ENCODE measurements at places on chromosomes 6 and 20. TPM values are rescaled to one million over a fixed set of nuclear protein-coding genes. Genes with fewer than 3 reads are reported as not detected.

The CLPSL1 gene
- total RNA-seq = not detected

The HINT3 gene
- 9.9 TPM for total RNA-seq

The ZDHHC14 gene
- 17.1 TPM for total RNA-seq

GRCh38 chr6:117615750-117616390 is 13.6 kb upstream of the GOPC start:
- no peaks in the 10 kb centered on the region for H3K36me3 ChIP-seq
- DNase-seq = no peak
- H3K4me3 ChIP-seq = no peak overlapping the region
- H3K27ac ChIP-seq = no peak overlapping the region

The MTO1 gene
- total RNA-seq = 29.9 TPM

The MOG gene
- total RNA-seq = not detected

DNA sequence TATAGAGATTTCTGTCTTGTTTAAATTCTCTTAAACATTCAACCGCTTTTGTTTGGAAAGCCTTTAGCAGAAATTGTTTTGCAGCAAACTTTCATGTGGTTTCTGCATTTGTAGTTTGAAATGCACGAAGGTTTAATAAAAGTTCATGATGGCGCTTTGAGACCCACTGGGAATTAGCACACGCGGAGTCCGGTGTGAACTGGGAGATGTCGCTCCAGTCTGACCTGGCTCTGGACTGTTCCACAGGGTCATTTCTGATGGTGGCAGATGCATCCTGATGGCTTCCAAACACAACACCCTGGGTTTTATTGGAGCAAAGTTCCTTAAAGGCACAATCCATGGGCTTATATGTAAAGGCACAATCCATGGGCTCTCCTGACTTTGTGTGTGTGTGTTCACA is 78.1 kb upstream of the MTHFD1L start:
- H3K4me1 ChIP-seq = no peaks in the 10 kb centered on the region
- no peak overlapping the region for H3K27ac ChIP-seq
- H3K4me3 ChIP-seq = no peak overlapping the region
- DNase-seq = no peak
- no peaks in the 10 kb centered on the region for H3K27me3 ChIP-seq

DNA sequence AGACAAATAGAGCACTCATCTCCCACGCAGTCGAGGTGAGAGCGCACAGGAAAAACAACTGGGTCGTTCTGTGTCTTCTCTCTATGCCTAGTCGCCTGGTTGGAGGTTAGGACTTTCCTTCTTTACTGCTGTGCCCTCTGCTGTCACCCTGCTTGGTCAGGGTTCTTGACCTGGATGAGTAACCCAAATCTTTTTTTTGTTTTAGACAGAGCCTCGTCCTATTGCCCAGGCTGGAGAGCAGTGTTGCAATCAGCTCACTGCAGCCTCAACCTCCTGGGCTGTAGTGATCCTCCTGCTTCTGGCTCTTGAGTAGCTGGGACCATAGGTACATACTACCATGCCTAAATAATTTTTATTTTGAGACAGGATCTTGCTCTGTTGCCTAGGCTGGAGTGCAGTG is 24.5 kb downstream of the PRPF6 start:
- peaks cover 98% of the 10 kb centered on the region for H3K36me3 ChIP-seq
- DNase-seq = no peak
- no peak overlapping the region for H3K4me3 ChIP-seq
- H3K27me3 ChIP-seq = no peaks in the 10 kb centered on the region
- H3K27ac ChIP-seq = no peak overlapping the region

- H3K36me3 ChIP-seq = no peaks in the 10 kb centered on the region
- DNase-seq = no peak
- no peaks in the 10 kb centered on the region for H3K4me1 ChIP-seq
- H3K4me3 ChIP-seq = no peak overlapping the region
- H3K27ac ChIP-seq = no peak overlapping the region
- no peaks in the 10 kb centered on the region for H3K27me3 ChIP-seq
These were observed 188.1 kb upstream of the CEP162 start for GRCh38 chr6:84415517-84415916.

- no peak for DNase-seq
- H3K4me1 ChIP-seq = no peaks in the 10 kb centered on the region
- no peaks in the 10 kb centered on the region for H3K27me3 ChIP-seq
- no peaks in the 10 kb centered on the region for H3K36me3 ChIP-seq
These were observed at the start of gene GTSF1L for GRCh38 chr20:43726811-43727338. Gene GTSF1L (minus strand): TSS chr20:43727002. CDS start chr20:43726694, 308 bp downstream.

- H3K4me3 ChIP-seq = no peak overlapping the region
- H3K4me1 ChIP-seq = no peaks in the 10 kb centered on the region
- H3K27ac ChIP-seq = no peak overlapping the region
- no peaks in the 10 kb centered on the region for H3K36me3 ChIP-seq
These were observed 80.3 kb upstream of the CNKSR3 start for GRCh38 chr6:154590756-154591155.

The SLC17A2 gene
- total RNA-seq = not detected

The CEP85L gene
- total RNA-seq = 56.6 TPM

DNA sequence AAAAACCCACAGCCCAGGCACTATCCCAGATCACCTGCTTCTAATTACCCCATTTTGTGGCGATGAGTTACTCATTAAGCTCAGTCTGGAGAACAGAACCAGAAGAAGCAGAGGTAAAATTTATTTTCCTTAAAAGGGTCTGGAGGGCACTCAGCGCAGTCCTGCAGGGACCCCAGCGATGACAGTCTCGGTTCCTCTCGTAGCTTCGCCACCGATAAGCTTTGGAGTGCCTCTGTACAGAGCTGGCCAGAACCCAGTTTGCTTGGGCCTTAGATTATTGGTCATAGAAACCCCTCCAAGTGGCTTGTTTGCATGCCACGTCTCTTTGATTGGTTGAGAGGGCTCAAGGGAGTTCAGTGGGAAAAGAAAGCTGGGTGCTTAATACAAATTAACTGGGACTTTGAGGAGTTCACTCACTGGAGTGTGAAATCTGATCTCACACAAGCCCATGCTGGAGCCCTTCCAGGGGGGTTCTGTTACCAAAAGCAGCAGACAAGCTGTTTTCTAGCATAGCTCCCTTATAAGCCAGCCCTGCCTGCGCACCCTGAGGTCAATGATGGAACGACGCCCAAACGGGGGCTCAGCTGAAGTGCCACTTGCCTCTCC is 158.5 kb upstream of the ARID1B start:
- no peak for DNase-seq
- no peak overlapping the region for H3K27ac ChIP-seq
- H3K4me1 ChIP-seq = peaks cover 9% of the 10 kb centered on the region
- H3K4me3 ChIP-seq = no peak overlapping the region
- H3K36me3 ChIP-seq = no peaks in the 10 kb centered on the region

GRCh38 chr6:63923139-63923739 is 287.6 kb downstream of the PHF3 start:
- H3K4me1 ChIP-seq = peaks cover 11% of the 10 kb centered on the region
- DNase-seq = no peak
- H3K27ac ChIP-seq = no peak overlapping the region
- H3K27me3 ChIP-seq = no peaks in the 10 kb centered on the region
- H3K4me3 ChIP-seq = no peak overlapping the region

- H3K4me1 ChIP-seq = no peaks in the 10 kb centered on the region
- no peak for DNase-seq
- no peaks in the 10 kb centered on the region for H3K27me3 ChIP-seq
- H3K27ac ChIP-seq = no peak overlapping the region
- no peak overlapping the region for H3K4me3 ChIP-seq
- H3K36me3 ChIP-seq = no peaks in the 10 kb centered on the region
These were observed 98.9 kb downstream of the HDGFL1 start for GRCh38 chr6:22668307-22668706.

GRCh38 chr20:57445298-57445697 is 54.1 kb downstream of the RBM38 start:
- H3K27me3 ChIP-seq = no peaks in the 10 kb centered on the region
- no peak overlapping the region for H3K4me3 ChIP-seq
- no peak for DNase-seq
- H3K4me1 ChIP-seq = peaks cover 21% of the 10 kb centered on the region
- H3K27ac ChIP-seq = peak overlapping the region; percentile 80
- no peaks in the 10 kb centered on the region for H3K36me3 ChIP-seq

The CALHM4 gene
- total RNA-seq = not detected

The DLL1 gene
- 5.8 TPM for total RNA-seq

DNA sequence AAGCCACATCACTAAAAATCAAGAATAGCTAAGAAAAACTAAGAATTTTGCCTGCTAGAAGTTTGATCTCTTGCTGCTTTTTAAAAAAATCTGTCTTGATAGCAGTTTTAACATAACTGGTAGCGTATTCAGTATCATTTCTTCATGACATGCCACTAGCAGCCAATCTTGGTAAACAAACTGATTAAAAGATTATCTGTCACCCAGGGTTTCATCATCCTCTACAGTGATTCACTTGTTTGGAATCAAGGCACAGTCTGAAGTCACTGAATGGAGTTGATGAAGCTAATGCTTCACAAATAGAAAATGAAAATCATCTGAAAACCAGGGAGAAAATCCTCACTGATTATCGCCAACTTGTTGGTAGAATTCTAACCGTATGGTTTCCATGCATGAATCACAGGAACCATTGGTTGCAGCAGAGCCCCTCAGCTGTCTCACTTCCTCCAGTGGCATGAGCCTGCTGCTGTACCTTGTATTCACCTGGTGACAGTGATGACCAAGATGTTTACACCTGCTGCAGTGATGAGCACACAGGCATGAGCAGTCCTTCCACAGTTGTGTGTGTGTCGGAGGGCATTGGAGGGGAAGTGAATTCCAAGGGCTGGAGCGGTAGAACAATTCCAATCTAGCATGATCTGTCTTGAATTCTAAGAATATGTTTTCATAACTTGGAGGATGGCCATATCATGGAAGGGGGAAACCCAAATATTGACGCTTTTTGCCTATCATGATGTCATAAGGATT is 275.0 kb downstream of the KHDC1L start:
- no peak for DNase-seq
- H3K4me1 ChIP-seq = peaks cover 13% of the 10 kb centered on the region
- no peak overlapping the region for H3K4me3 ChIP-seq
- H3K36me3 ChIP-seq = no peaks in the 10 kb centered on the region

The COL12A1 gene
- total RNA-seq = 20.3 TPM

DNA sequence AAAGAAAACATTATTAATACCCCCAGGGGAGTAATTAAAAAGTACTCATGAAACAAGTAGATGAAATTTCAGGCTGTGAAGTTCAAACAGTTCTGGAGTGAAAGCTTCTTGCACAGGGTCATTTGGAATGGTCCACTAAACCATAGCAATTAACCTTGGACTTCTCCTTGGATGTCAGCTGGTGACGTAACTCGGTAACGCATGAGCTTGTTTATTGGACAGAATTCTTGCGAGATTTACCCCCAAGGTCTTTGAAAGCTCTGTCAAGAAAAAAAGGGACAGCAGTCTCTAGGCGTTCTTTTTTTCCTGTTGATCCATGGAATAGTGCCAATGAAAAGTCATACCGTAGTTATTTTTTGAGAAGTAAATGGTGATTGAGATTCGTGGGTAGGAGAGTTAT is 2.2 kb downstream of the CD83 start:
- no peak overlapping the region for H3K27ac ChIP-seq
- H3K27me3 ChIP-seq = no peaks in the 10 kb centered on the region
- no peaks in the 10 kb centered on the region for H3K36me3 ChIP-seq
- DNase-seq = no peak

GRCh38 chr6:67127041-67127440 is 1420.0 kb upstream of the EYS start:
- no peaks in the 10 kb centered on the region for H3K27me3 ChIP-seq
- no peak overlapping the region for H3K27ac ChIP-seq
- no peaks in the 10 kb centered on the region for H3K36me3 ChIP-seq
- H3K4me3 ChIP-seq = no peak overlapping the region
- no peaks in the 10 kb centered on the region for H3K4me1 ChIP-seq
- DNase-seq = no peak

- peaks cover 25% of the 10 kb centered on the region for H3K36me3 ChIP-seq
- H3K27me3 ChIP-seq = no peaks in the 10 kb centered on the region
- H3K27ac ChIP-seq = no peak overlapping the region
- no peaks in the 10 kb centered on the region for H3K4me1 ChIP-seq
- H3K4me3 ChIP-seq = no peak overlapping the region
These were observed 114.3 kb upstream of the TMEM181 start for GRCh38 chr6:158445426-158446085.

DNA sequence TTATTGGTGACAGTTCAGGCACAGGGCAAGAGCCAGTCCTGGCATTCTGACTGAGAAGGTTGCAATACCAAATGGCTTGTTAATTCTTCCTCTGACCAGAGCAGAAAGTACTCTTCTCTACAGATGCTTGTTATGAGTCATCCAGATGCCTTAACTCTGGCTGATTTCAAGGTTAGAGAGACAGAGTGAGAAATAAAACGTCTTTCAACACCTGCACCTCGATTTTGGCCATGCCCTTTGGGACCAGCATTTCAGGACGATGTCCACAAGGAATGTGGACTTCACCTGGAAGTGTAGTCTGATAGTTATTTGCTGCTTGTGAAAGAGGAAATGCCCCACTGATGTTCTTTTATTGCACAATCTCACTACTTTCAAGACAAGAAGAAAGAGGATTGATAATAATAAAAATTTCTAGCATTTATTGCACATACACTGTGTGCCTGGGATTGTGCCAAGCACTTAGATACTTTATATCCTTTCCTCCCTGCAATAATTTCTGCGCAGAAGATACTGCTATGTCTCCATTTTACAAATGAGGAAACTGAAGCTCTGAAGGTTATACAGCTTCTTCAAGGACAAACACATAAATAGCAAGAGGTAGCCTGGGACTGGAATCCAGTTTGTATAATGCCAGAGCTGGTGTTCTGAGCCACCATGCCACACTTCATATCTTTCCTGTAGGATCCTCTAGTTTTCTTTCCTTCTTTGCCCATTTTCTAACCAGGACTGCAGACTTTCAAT is 33.5 kb upstream of the MCM3 start:
- no peak for DNase-seq
- peaks cover 14% of the 10 kb centered on the region for H3K4me1 ChIP-seq
- H3K27ac ChIP-seq = peak overlapping the region; percentile 47
- H3K36me3 ChIP-seq = no peaks in the 10 kb centered on the region

- no peaks in the 10 kb centered on the region for H3K27me3 ChIP-seq
- H3K36me3 ChIP-seq = no peaks in the 10 kb centered on the region
- no peak overlapping the region for H3K4me3 ChIP-seq
- peaks cover 13% of the 10 kb centered on the region for H3K4me1 ChIP-seq
- peak overlapping the region; percentile 79 for H3K27ac ChIP-seq
These were observed 12.1 kb upstream of the RAMACL start for GRCh38 chr6:166598441-166599138.

DNA sequence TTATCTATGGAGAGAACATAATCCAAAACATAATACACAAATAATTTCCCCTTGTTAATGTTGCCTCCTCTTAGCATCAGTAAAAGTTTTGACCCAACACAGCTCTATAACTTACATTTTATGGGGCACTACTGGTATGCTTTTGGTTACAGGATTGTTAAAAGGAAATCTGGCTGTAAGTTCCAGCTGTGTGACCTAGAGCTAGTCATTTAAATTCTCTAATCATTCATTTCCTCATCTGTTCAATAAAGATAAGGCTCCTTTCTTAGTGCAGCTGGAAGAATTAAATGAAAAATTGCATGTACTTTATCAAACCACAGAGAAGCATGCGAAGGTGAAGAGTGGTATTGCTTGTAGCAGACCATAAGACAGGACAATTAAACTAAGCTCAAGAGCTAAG is 4.6 kb downstream of the SLC17A2 start:
- no peaks in the 10 kb centered on the region for H3K27me3 ChIP-seq
- no peak for DNase-seq
- no peak overlapping the region for H3K27ac ChIP-seq
- H3K36me3 ChIP-seq = no peaks in the 10 kb centered on the region
- no peak overlapping the region for H3K4me3 ChIP-seq
- H3K4me1 ChIP-seq = no peaks in the 10 kb centered on the region

All from stomach (tissue), 19 donors.